Dermis microvascular lymphatic vessel endothelial cell (primary cell): ENCODE measurements at places on chromosomes 5 and 9. TPM values are rescaled to one million over a fixed set of nuclear protein-coding genes. Genes with fewer than 3 reads are reported as not detected.

Gene SMIM33
- total RNA-seq, result under 0.01 TPM in 1 of 2 replicates, not detected in the other

Gene PCDHGA11
- 4.0 and 5.4 TPM in 2 replicates for total RNA-seq

Gene ABITRAM
- 2.7 and 3.2 TPM in 2 replicates for total RNA-seq

Gene GPR151
- total RNA-seq, result not detected in 2 replicates
